ENCODE measurements at places on chromosomes 4 and X. TPM values are rescaled to one million over a fixed set of nuclear protein-coding genes. Genes with fewer than 3 reads are reported as not detected.

- H3K4me1 ChIP-seq, result no peaks in the 10 kb centered on the region
- H3K36me3 ChIP-seq, result no peaks in the 10 kb centered on the region
- H3K4me3 ChIP-seq, result no peak overlapping the region
- DNase-seq, result no peak
Measured at GRCh38 chr4:24840826-24841543, 45.6 kb downstream of the SOD3 start.

PCDH19 gene
- total RNA-seq, result not detected

DNA sequence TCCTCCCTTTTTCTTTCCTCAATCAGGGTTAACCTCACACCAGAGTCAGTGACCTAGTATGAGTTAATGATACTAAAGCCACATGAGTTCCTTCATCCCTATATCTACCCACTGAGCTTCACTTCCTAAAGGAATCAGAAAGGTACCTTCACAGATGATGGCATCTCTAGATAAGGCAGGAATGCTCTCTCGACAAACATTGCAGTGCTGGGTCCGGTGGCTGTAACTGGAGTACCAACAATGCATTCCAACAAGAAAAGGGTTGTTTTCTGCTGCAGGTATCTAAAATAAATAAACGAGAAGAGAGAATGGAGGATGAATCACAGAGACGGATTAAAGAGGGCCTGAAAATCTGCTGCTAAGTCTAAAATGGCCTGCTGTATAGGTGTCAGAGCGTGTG is 66.7 kb downstream of the DGKK start:
- no peak for DNase-seq
- H3K27me3 ChIP-seq, result no peaks in the 10 kb centered on the region
- H3K4me1 ChIP-seq, result no peaks in the 10 kb centered on the region
- H3K27ac ChIP-seq, result no peak overlapping the region

GRCh38 chrX:9927698-9928482 is 39.3 kb upstream of the CLDN34 start:
- no peak for DNase-seq
- peaks cover 4% of the 10 kb centered on the region for H3K27me3 ChIP-seq
- H3K4me1 ChIP-seq, result no peaks in the 10 kb centered on the region
- no peak overlapping the region for H3K4me3 ChIP-seq
- H3K27ac ChIP-seq, result no peak overlapping the region

PCDH10 gene
- total RNA-seq, result not detected

DNA sequence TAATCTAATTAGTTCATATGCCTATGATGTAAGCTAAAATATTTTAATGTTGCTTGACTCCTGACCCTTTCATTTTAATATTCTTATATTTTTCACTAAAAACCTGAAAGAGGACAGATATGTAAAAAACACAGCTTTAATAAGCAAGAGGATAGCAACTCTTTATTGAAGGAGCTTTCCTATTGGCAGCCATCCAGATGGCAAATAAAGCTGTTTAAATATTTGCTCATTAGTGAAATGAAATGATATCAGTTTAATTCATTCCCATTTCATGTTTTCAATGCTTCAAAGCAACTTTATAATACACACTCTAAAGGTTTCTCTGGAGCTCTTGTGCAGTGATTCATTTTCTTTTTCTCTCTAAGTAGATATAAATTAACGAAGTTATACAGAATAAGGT is 473.4 kb downstream of the PCDH7 start:
- no peak for DNase-seq
- H3K4me1 ChIP-seq, result no peaks in the 10 kb centered on the region
- H3K27me3 ChIP-seq, result no peaks in the 10 kb centered on the region

- H3K4me3 ChIP-seq, result no peak overlapping the region
- H3K4me1 ChIP-seq, result peaks cover 48% of the 10 kb centered on the region
- no peaks in the 10 kb centered on the region for H3K27me3 ChIP-seq
- no peak for DNase-seq
- H3K27ac ChIP-seq, result peak overlapping the region; percentile 44
- H3K36me3 ChIP-seq, result peaks cover 88% of the 10 kb centered on the region
Measured at GRCh38 chrX:78958419-78959116, 13.4 kb downstream of the P2RY10 start.

GRCh38 chrX:149151805-149152757 is 353.0 kb downstream of the IDS start:
- no peaks in the 10 kb centered on the region for H3K27me3 ChIP-seq
- H3K4me1 ChIP-seq, result no peaks in the 10 kb centered on the region
- H3K36me3 ChIP-seq, result no peaks in the 10 kb centered on the region
- H3K4me3 ChIP-seq, result no peak overlapping the region

DNA sequence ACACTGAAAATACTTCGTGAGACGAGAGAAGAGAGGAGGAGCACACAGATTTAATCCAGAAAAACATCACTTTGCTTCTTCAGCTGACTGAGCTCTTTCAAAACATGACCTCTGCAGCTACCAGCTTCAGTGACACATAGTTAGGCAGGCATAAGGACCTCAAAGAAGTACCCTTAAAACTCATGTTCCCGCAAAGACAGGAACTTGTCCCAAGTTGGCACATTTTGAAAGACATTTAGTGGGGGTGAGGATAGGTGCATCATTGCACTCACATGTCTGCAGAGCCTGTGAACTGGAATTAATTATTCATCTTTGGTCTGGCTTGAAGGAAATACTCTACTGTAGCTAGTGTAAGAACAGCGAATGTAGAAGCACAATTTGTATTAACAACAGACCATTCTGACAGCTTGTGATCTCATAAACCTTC is 221.8 kb downstream of the MGST2 start:
- no peaks in the 10 kb centered on the region for H3K27me3 ChIP-seq
- H3K27ac ChIP-seq, result no peak overlapping the region
- no peaks in the 10 kb centered on the region for H3K4me1 ChIP-seq
- H3K36me3 ChIP-seq, result no peaks in the 10 kb centered on the region
- H3K4me3 ChIP-seq, result no peak overlapping the region

DNA sequence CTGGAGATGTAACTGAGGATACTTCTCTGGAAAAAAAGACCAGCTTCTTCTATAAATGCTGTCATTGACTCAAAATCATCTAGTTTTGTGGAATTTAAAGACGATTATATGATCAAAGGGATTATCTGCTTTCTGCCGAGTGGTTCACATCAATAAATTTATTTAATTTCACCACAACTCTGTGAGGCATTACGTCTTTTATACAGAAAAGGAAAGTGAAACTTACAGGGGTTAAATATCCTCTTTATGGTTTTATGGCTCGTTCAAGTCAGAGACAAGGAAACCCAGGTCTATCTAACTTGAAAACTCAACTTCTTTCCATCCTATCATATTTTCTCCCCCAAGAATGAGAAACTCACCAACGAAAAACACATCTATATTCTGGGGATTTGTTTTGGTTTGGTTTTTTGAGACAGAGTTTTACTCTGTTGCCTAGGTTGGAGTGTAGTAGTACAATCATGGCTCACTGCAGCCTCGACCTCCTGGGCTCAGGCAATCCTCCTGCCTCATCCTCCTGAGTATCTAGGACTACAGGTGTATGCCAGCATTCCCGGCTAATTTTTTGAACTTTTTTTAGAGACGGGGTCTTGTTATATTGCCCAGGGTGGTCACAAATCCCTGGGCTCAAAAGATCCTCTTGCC is 377.9 kb upstream of the EMCN start:
- peak overlapping the region; percentile 75 for H3K4me3 ChIP-seq
- H3K27me3 ChIP-seq, result no peaks in the 10 kb centered on the region
- DNase-seq, result no peak
- H3K4me1 ChIP-seq, result peaks cover 16% of the 10 kb centered on the region

- no peak overlapping the region for H3K4me3 ChIP-seq
- no peak for DNase-seq
- H3K36me3 ChIP-seq, result no peaks in the 10 kb centered on the region
- H3K4me1 ChIP-seq, result no peaks in the 10 kb centered on the region
Measured at GRCh38 chr4:128603081-128603480, 206.4 kb upstream of the JADE1 start.

STK32B gene
- not detected for total RNA-seq

DNA sequence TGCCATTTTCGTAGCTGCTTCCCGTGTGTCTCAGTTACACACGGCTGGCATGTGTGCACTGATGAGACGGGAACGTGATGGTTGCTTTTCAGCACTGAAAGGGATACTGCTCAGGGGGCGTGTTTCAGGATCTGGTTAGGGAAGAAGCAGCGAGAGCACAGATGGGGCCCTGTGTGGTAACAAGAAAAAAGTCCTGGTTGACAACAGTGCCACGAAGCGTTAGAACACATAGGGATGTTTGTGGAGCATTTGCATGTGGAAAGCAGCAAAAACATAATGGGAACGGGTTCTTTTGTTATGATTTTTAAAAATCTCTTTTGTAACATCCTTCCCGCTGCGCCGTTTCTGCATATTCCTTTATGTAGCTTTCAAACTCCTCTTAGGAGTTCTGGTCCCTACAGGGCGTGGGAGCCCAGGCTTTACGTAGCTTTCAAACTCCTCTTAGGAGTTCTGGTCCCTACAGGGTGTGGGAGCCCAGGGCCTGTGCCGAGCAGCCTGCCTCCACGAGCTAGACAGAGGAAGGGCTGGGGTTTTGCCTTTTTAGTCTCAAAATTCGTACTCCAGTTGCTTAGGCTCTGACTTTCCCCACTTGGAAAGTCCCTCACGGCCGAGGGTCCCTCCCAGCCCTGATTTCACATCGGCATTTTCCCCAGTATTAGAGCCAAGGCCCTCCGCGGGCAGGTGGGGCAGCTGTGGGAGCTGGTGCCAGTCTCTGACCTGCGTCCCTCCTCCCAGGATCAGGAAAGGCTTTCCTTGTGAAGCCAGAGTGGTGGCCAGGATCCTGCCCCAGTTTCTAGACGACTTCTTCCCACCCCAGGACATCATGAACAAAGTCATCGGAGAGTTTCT is 11.0 kb upstream of the MSANTD1 start:
- peaks cover 9% of the 10 kb centered on the region for H3K4me1 ChIP-seq
- DNase-seq, result no peak
- H3K4me3 ChIP-seq, result no peak overlapping the region
- H3K36me3 ChIP-seq, result peaks cover 21% of the 10 kb centered on the region
- no peak overlapping the region for H3K27ac ChIP-seq
- no peaks in the 10 kb centered on the region for H3K27me3 ChIP-seq

DNA sequence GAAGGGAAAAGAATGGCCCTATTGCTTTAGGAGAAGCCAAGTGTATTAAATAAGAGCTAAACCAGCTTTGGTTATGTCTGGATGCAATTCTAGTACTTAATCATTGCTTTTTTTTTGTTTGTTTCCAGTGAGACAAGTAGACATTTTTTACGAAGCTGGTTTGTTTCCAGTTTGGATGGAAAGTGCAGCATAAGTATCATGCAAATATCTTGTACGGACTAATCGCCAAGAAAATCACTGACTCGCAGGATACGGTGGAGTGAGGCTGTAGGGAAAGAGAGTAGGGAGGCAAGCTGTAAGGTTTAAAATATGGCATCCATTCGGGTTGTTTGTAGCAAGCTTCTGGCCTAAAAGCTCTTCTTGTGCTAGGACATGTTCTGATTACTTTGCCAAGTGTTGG is 64.8 kb downstream of the HPGD start:
- H3K4me3 ChIP-seq, result no peak overlapping the region
- no peak overlapping the region for H3K27ac ChIP-seq
- DNase-seq, result no peak
- H3K27me3 ChIP-seq, result peaks cover 5% of the 10 kb centered on the region
- H3K4me1 ChIP-seq, result no peaks in the 10 kb centered on the region
- H3K36me3 ChIP-seq, result no peaks in the 10 kb centered on the region
